ENCODE measurements at places on chromosomes 11 and 22.

DNA sequence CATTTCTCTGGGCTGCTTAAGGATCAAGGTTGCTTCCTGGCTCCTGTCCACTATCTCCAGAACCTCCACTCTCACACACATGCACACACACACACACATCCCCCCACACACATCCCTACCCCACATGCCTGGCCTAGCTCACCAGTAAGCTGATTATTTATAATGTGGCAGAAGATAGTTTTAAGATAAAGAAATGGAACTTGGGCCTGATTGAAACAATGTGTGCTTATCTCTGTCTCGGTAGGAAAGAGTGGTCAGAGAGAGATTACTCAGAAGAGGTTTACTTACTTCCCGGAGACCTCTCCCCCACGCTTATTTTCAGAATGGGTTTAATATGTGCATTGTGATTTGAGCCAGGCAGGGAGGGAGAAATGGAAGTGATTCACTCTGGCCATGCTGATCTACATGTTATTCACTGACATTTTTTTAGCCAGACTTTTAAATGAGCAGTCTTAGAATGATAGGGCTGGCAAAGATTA, 422.4 kb downstream of the TENM4 start:
- DNase-seq, result no peak

- no peak for DNase-seq
Measured at GRCh38 chr22:48104102-48104738, 1341.8 kb downstream of the TBC1D22A start.

GRCh38 chr22:48942698-48943566, 884.7 kb downstream of the BRD1 start:
- no peak for DNase-seq

DNA sequence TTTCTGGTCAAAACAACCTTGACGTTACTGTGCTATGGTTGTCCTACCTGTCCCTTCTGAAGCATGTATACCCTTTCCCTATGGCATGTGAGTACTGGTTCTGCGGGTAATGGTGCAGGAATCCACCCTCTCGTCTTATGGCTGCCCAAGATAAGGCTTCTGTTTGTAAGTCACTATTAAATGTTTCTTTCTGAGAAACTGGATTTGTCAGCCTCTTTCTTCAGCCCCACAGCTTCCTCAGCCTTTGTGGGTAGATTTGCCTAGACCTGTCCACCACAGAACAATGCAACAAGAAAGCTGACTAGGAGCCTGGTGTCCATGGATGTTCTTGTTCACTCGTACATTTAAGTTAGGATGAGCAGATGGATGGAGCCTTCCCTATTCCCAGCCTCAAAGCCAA, 14.4 kb downstream of the MMP7 start:
- no peak for DNase-seq

DNA sequence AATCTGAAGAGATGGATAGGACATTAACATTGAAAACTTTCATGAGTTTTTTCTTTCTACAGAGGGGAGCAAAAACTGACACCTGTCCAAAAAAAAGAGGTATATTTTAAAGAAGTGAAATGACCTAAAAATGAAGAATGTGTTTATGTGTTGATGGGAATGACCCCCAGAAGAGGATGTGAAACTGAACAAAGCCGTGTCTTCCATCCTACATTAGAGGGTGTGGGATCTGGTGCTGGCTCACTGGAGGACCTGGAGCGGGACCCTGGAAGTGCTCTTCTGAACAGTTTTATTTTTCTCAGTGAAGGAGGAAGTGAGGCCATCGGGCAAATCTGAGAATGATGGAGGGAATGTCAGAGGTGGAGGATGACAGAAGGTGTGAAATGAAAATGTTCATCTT, 470.1 kb downstream of the NTM start:
- DNase-seq, result no peak

- no peak for DNase-seq
Measured at GRCh38 chr22:25352294-25352680, 132.8 kb downstream of the CRYBB2 start.

GRCh38 chr22:41048791-41049717, 43.3 kb upstream of the EP300 start:
- no peak for DNase-seq

- DNase-seq, result no peak
Measured at GRCh38 chr11:11135820-11136476, 217.1 kb downstream of the CSNK2A3 start.

GRCh38 chr11:99803501-99803900, 782.8 kb downstream of the CNTN5 start:
- DNase-seq, result no peak

DNA sequence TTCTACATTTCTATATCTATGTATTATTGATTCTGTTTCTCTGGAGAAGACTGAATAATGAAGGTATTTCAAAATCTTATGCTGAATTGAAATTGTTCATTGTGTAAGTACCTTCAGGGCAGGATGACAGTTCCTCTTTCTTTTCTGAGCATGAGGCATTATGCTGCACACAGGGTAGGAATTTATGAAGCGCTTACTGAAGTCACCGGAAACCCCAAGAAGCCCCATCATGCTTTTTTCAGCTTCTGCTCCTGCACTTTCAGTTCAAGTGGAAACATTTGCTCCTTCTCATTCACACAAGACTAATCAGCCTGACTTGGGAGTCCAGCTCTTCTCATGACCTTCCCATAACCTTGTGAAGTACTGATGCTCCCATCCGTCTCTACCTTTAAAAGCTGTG, 314.7 kb upstream of the SORL1-AS1 start:
- peak; percentile 42 for DNase-seq

DNA sequence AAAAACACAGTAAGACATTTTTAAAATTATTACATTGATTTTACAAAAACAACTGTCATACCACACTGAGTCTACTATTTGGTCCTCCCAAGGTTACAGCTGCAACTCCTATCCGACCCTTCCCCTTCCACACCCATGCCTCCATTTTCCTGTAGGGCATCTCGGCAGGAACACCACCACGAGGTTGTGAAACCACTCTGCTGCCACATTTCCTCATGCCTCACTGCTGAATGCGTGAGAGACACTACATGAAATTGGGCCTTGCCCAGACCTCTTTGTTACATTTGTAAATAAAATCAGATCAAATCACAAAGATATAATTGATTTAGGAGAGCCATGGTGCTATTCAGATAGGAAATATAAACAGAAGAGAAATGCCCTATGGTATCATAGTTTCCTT, 2.0 kb downstream of the ARHGAP32 start:
- no peak for DNase-seq

- DNase-seq, result peak; percentile 85
Measured at GRCh38 chr11:64334764-64335735, 5.0 kb upstream of the CCDC88B start.

DNA sequence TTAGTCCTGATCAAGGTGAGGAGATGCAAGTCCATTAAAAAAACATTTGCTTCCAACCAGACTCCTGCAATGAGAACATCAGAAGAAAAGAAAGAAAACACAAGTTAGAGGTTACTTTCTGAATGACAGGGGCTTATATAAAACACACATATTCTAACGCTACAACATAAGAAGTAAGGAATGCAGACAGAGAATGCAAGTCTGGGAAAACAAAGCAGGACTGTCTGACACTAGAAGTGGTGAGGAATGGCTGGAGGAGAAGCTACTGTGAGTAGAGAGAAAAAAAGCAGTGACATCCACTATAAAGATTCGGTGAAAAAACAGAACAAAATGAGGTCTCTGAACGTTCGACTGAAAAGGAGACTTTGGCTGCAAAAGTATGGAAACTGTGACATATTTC, 12.3 kb downstream of the TMEM216 start:
- DNase-seq, result no peak

- DNase-seq, result no peak
Measured at GRCh38 chr11:12507391-12507790, 130.0 kb downstream of the PARVA start.

GRCh38 chr22:17770180-17771077, 3.8 kb downstream of the BID start:
- DNase-seq, result no peak

DNA sequence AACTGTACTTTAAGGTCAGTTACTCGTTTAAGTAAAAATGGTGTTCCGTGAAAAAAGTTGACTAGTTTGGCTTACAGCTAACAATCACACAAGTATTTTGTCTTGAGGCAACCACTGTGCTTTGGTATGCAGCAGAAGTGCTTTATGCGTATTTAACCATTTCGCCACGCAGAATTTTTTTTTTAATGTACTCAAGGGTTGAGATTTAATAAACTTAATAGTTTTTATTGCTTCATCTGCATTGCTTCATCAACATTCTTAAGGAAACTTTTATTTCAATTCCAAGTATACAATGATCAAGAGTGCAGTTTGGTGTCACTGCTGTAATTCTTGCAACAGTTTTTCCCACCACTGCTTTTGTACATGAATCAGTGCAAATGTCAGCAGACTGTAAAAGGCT, 66.4 kb downstream of the ZNRF3 start:
- DNase-seq, result no peak

GRCh38 chr11:2526808-2527381, 82.1 kb downstream of the KCNQ1 start:
- peak; percentile 74 for DNase-seq

DNA sequence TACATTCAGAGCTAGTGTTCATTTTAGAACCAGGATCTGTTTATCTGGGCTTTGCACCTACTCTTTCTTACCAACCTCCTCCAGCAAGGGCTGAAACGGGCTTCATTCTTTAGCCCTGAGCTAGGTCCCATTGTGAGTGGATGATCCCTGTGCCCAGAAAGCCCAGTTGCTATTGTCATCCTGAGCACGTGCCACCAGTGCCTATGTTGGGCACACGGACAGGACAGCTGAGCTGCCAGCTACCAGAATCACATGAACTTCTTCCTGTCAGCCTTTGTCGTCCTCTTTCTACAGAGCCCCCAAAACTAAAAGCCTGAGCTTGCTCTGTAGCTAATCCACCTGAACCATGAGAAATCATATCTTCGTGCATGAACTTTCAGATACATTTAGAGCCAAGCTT, 74.4 kb upstream of the NTM start:
- no peak for DNase-seq

- peak; percentile 72 for DNase-seq
Measured at GRCh38 chr11:111841370-111842053, 29.9 kb downstream of the ALG9 start.

DNA sequence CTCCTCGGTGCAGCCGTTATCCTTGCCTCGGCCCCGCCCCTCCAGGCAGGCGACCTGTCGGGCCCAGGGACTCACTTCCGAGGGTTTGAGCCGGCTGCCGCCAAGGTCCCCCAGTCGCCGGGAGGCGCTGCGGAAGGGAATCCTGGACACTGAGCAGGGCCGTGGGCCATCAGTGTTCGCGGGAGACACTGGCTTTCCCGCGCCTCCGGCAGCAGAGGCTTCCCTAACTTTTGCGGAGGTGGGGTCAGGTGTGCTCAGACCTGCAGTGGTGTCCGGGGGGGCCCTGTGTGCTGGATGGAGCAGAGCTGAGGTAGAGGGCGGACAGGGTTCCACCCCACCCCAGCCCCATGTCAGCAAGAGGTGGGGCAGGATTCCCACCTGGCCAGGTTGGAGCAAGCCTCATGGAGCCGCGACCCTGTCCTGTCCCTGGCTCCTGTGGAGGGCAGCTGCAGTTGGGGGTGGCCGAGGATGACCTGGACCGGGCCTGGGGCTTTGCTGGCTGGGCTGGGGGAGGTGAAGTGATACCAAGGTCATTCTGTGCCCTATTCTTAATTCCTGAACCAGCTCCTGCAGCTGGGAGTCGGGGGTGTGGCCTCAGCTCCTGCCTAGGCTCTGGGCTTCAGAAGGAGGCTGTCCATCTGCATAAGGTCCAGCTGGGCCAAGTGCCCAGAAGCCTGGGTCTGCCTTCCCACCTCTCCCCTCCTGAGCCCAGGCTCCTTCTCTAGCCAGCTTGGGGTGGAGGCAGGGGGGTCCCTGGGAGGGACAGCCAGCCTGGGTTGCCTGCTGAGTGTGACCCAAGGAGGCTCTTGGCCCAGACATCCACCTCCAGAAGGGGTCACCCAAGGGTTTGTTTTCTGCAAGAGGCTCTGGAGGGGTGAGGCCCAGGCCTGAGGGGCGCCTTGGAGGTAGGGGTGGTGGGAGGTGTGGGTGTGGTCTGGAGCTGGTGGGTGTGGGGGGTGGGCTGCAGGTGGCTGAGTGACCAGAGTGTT, 8.4 kb downstream of the TSPAN4 start:
- peak; percentile 44 for DNase-seq

DNA sequence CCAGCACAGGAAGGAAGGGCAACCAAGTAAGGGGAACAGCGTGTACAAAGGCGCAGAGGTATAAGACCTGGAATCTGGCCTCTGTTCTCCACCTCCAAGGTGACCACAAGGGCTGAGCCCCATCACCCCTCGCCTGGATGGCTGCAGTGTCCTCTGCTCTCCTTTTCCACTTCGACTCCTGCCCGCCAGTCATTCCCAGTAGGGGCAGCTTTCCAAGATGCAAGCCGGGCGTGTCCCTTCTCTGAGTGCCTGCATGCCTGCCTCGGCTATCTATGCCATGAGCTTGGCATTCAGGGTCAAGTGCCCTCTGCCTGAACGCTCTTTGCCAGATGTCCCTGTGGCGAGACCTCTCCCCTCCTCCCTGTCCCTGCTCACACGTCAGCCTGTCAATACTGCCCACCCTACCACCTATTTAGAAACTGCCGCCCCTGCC, 17.0 kb downstream of the FADS3 start:
- DNase-seq, result no peak

DNA sequence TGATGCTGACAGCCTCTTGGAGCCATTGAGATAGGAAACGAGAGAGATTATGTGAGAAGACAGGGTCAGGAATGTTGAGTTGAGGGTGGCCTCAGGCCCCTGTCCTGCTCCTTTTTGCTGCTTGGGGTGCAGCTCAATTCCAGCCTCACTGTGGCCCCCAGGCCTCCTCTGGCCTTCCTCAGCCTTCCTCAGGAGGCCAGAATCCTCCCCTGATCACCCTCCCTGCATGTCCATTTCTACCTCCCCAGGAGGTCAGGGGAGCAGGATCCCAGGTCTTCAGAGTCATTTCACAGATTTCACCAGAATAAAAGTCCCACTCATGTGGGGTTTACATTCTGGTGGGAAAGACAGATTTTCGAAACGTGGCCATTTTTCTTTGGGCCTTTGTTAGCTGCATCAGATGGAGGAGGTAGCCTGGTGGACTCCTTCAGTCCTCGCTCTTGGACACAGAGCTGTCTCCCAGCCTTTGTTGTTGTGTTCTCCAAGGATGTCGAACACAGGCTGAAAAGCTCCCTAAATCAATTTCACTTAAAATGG, 2.2 kb upstream of the KCNQ1OT1 start:
- no peak for DNase-seq

DNA sequence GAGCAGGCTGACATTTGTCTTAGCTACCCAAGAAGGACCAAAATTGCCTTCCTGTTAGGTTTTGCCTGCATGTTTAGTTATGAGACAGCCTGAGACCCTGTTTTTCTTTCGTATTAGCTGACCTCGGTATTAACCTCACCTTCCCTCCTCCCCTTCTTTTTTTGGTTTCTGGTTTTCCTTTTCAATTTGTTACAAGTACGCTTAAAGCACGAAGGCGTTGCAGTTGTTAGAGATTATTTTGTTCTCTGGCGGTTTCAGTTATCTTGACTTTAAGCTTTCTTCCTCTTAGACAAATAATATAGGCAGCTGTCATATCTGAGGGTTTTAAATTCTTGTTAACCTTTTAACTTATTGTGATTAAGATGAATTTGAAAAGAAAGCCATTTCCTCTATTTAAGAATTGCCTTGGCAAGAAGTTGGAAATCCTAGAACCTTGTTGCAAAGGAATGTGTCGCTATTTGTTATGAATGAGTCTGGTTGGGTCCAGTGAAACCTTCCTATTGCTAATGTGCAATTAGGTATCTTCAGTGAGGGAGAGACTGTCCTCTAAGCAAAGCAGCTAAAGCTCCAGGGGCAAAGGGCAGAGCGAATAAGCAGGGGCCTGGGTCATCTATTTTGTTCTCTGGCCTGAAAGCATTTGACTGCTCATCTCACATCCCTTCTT, 45.7 kb downstream of the PACS1 start:
- DNase-seq, result no peak

- no peak for DNase-seq
Measured at GRCh38 chr11:69825941-69826340, 6.7 kb upstream of the FGF3 start.

Data from germinal center (tissue), 1 donor.